ENCODE measurements at places on chromosomes 1 and 21. TPM values are rescaled to one million over a fixed set of nuclear protein-coding genes. Genes with fewer than 3 reads are reported as not detected.

The BARHL2 gene
- not detected for polyA plus RNA-seq

The CLDN19 gene
- polyA plus RNA-seq: 0.03 TPM

The C4BPB gene
- polyA plus RNA-seq: 6.2 TPM

The PLA2G2F gene
- polyA plus RNA-seq: 0.60 TPM

The RHD gene
- polyA plus RNA-seq: not detected

The GNG12 gene
- polyA plus RNA-seq: 46.1 TPM

The GNAT2 gene
- polyA plus RNA-seq: not detected

The SH3BGRL3 gene
- polyA plus RNA-seq: 543 TPM

The FCRL1 gene
- polyA plus RNA-seq: 0.60 TPM
